Stimulated activated CD8-positive, alpha-beta memory T cell treated with anti-CD3 and anti-CD28 coated beads, Interleukin-7, amount 100 ng/mL, for 24 hours (primary cell): ENCODE measurements at places on chromosomes 1 and 21.

- DNase-seq: no peak
Measured at GRCh38 chr1:18010945-18011344, 96.7 kb upstream of the IGSF21 start.

GRCh38 chr1:229229721-229230139, 41.2 kb upstream of the RAB4A start:
- no peak for DNase-seq

- DNase-seq: no peak
Measured at GRCh38 chr1:240656531-240656930, 44.6 kb upstream of the GREM2 start.

DNA sequence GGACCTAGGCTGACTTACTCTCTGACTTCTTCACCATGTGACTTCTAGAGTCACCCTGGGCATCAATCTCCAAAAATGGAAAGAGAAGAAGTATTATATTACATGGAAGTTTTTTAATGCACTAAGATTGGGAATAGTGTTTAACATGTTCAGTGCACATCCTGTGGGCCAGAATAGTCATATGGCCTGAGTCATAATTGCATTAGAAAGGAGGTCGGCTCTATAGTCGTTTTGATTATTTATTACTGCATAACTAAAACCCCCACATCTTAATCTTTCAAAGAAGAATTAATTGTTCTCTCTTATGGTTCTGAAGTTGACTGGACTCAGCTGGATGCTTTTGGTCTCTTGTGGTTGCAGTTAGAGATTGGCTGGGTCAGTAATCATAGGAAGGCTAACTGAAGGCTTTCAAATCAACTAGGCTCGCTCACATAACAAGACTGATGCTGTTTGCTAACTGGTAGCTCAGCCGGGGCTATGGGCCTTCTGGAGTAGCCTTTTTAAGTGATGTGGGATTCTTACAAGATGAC, 810.6 kb upstream of the ADGRL4 start:
- no peak for DNase-seq

DNA sequence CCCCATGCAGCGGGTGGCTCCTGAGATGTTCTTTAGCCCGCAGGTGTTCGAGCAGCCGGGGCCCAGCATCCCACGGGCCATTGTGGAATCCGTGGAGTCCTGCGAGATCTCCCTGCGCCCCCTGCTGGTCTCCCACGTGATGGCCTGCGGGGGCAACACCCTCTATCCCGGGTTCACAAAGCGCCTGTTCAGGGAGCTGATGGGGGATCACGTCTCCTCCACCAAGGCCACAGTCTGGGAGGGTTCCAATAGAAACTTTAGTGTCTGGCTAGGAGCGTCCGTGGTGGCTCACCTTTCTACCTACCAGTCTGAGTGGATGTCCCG, 71.0 kb downstream of the ACTL8 start:
- no peak for DNase-seq

GRCh38 chr1:218462587-218462986, 117.5 kb downstream of the TGFB2 start:
- DNase-seq: no peak

GRCh38 chr1:15579683-15580047, 5.2 kb downstream of the AGMAT start:
- DNase-seq: no peak

GRCh38 chr1:67159233-67159632, 7.0 kb upstream of the IL23R start:
- no peak for DNase-seq

GRCh38 chr1:204085876-204086275, 13.0 kb downstream of the SOX13 start:
- no peak for DNase-seq

GRCh38 chr1:221839782-221840395, 98.0 kb upstream of the DUSP10 start:
- DNase-seq: peak; percentile 53

DNA sequence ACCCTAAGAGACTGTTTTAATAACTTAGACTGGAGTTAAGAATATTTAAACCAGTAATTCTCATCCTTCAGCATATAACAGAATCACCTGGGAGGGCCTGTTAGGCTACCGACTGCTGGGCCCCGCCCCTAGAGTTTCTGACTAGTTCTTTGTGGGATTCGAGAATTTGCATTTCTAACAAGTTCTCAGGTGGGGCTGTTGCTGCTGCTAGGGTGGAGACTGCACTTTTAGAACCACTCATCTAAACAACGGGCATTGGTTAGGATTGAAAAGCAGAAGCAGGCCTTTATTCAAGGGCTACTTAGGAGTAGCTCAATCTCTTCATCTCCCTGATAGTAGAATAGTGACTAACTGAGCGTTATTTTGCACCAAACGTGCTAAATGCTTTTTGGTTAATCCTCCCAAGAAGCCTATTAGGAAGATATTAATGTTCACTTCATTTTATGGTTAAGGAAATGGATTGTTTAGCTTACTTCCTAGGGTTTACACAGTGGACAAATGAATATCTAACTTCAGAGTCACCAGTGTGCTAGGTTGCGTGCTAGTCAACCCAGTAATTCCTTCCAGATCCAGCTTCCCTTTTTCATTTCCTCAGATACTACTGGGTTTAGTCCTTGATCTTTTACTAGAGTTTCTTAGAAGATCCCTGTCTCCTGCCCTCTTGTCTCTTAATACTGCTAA, 31.1 kb upstream of the UAP1 start:
- no peak for DNase-seq

DNA sequence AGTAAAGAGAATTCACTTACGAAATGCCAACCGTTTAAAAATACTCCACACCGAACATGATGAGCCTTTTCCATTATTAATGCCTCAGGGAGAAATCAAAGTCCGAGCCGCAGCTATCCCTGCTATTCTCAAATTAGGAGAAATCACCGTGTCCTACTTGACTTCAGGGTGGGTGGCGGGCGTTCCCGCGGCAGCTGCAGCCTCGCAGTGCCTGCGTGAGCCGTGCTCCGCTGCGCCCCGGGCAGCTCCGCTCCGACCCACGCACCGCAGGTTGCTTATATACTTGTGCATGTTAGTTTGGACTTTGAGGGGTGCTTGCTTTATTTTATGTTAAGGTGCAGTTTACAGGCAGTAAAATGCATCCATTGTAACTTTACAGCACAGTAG, 35.6 kb upstream of the PCBP3 start:
- DNase-seq: no peak

GRCh38 chr21:46212721-46213484, 15.7 kb downstream of the LSS start:
- no peak for DNase-seq

GRCh38 chr1:110506541-110506940, 12.4 kb downstream of the KCNA10 start:
- no peak for DNase-seq

DNA sequence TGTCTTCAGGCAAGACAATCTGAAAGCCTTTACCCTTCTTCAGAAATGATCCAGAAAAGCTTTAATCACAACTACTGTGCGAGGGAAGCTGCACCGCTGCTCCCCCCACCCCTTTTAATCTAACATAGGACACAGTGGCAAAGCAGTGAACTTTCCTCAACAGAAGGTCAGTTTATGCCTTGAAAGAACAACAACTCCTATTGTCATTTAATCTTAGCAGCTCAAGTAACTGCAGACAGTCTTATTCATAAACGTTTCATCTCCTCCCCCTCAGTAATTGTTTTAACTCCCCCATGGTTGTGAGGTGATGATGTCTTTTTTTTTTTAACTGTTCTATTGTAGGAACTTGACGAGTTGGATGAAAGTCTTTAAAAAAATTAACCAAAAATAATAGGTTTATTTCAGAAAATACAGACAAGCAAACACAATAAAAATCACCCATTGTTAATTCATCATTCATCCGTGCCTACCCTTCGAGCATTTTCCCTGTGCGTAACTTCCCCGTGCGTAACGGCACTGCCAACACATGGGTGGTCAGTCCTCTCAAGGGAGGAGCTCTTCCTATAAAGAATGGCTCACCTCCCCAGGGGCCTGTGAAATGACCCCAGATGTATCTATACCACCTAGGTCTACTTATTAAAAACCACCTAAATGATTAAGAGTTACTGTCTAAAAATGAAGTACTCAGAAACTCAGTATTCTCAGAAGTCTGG, 3.3 kb upstream of the ADAR start:
- DNase-seq: no peak

DNA sequence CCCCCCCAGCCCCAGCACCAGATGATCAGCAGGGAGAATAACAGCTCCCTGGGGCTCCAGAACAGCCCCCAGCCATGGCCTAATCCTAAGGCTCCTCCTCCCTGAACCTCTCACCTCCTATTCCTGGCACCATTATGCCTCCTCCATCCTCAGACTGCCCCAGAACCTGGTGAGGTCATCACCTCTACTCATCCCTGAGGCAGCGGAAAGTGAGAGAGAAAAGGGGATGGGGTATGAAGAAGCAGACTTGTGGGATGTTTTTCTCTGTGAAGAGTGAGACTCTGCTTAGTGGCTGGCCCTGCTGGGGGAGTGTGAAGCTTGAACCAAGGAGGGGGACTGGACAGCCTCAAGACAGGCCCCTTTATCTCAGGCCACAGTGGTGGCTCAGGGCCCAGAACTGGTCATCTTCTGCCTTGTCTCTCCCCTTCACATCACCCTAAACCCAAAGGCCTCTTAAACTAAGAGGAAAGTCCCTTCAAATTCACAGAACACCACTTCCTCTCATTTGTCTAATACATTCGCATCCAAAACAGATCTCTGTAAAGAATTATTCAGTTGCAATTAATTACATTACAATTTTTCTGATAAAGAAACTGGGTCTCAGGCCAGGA, 2.2 kb upstream of the PPM1J start:
- no peak for DNase-seq

DNA sequence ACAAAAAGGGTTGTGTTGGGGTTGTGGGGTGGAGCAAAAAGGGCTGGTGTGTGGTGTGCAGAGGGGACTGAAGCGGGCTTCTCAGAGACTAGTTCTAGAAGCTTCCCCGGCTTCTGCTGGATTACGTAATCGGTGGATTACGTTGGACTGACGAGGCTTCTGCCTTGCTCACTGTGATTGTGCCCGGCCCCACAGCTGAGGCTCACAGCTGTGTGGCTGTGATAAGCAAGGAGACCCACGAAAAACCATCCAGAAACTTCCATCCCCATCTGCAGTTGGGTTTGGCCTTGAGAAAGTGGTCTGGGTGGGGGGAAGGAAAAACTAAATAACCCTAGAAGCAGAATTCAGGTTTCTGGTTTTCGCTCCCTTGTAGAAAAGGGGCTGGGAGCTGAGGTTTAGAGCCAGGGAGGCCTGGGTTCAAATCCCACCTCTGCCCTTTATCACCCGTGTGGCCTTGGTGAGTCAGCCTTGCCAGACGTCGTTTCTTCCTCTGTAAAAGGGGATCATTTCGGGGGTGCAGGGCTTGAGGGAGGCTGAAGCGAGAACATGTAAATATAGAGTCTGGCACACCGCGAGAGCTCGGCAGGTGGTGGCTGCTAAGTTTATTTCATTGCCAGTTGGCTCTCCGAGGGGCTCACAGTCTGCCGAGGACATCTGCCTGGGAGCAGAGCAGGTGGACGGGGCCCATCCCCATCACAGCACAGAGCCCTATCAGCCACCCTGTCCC, 30.4 kb upstream of the DISP3 start:
- DNase-seq: no peak

GRCh38 chr1:165439330-165439729, 5.6 kb downstream of the RXRG start:
- no peak for DNase-seq

DNA sequence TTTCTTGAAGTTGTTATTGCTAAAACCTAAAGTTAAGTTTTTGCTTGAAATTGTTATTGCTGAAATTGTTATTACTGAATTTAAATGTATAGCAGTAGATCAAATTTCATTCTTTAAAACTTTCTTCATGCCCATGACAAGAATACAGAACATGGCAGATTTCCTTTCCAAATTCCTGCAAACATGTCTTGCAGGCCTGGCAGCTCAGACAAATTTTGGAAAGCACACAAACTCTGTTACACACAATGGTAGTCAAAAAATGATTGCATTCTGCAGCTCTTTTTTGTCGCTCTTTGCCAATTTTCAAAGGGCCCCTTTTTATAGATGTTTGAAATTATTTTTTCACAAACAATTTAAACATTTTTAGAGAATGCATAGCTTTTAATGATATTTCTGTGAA, 1292.3 kb upstream of the B3GALT2 start:
- no peak for DNase-seq

DNA sequence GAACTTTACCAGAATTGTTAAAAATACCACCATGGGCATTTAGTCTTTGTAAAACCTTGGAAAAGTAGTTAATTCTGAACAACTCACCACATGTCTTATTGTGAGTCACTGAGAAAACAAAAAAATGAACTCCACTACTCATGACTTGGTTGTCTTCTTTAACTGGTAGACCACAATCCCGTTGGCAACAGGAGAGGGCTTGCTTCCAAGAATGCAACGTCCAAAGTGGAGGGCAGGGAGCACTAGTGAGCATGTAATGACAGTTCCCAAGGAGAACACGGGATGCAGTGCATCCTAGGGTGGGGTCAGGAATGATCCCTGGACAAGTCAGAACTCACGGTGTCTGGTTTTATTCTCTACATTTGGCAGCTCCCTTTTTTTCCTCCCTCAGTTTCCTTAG, 15.2 kb upstream of the HMCN1 start:
- DNase-seq: no peak

DNA sequence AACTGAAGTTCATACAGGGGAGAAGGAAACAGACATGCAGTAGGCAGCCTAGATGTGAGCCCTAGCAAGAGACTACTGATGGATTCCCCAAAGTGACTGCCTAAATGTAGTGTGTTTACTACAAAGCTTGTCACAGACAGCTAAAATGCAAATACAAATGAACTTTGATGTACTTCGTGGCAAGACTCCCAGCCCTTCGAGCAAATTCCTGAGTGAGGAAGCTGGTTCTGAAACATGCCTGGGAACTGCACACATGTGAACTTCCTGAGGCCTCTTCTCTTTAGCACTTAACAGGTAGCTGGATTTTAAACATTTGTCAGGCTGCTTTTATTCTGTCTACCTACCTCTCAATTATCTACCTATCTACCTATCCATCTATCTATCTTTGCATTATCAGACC, 6.7 kb upstream of the IRF2BP2 start:
- no peak for DNase-seq

GRCh38 chr1:77303387-77303786, 21.6 kb downstream of the AK5 start:
- no peak for DNase-seq

DNA sequence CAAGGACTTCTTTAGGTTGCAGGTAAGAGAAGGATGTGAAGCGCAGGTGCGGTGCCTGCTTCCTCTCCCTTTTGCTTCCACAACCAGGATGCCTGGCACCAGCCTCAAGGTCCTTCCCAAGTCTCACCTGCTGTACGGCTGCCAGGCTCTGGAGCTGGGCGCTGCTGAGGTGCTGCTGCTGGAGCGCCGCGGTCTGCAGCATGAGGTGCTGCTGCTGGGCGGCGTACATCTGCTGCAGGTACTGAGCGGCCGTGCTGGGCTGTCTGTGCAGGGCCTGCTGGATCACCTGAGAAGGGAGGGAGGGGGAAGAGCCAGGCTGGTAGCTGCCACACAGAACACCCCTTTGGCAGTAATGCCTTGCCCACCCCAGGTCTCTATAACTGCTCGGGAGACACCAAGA, 51.3 kb upstream of the A3GALT2 start:
- DNase-seq: no peak
